ENCODE measurements at places on chromosomes 5 and 9. TPM values are rescaled to one million over a fixed set of nuclear protein-coding genes. Genes with fewer than 3 reads are reported as not detected.

DNA sequence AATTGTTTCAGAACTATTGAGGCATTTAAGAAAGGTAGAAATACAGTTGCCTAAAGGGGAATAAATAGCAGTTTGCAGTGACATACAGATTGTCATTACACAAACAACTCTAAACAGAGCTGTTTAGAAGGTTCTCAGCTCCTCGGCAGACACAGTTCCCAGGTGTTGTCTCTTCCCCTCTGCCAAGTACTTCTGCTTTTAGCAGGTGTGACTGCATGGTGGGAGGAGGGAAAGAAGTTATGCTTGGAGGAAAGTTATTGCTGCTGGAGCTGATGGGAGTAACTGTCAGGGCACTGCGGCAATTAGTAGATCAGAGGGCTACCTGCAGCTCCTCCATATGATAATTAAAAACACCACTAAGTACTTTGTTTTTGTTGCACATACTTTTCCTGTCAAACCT is 14.5 kb downstream of the EDIL3 start:
- no peak for DNase-seq

- DNase-seq: no peak
Measured at GRCh38 chr5:55699041-55699688, 13.0 kb downstream of the SLC38A9 start.

DNA sequence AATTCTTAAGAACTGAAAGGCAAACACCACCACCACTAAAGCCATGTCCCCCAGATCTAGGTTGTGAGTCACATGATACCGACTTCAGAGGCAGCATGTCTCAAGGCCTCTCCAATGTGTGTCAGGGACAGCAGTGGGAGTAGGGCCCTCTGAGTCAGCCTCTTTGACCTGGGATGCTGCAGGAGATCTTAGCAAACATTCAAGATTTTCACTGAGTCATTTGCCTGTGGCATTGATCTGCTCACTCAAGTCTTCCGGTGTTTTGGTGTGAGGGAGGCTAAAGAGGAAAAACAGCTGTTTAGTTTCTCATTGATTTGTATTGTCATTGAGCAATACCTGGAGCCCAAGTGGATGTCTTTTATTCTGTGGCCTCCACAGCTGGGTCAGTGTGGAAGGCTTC is 36.1 kb downstream of the TMC1 start:
- no peak for DNase-seq

DNA sequence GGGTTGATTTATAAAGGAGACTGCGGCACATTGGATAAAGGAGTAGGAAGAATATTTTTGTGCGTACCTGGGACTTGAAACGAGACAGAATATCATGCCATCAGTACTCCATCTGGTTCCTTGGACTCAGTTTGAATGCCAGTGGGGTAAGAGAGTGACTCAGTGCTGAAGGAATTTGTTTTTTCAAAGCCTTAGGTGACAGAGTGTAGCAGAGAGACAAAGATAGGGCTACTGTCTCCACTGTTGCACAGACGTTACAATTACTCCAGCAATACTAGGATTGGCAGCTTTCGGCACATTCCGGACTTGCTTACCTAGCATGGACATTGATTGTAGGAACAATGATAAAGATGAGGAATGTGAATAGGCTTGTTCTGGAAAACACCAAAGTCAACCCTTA is 250.7 kb downstream of the KCTD16 start:
- DNase-seq: no peak

Gene GBGT1
- 6.2 TPM for total RNA-seq

DNA sequence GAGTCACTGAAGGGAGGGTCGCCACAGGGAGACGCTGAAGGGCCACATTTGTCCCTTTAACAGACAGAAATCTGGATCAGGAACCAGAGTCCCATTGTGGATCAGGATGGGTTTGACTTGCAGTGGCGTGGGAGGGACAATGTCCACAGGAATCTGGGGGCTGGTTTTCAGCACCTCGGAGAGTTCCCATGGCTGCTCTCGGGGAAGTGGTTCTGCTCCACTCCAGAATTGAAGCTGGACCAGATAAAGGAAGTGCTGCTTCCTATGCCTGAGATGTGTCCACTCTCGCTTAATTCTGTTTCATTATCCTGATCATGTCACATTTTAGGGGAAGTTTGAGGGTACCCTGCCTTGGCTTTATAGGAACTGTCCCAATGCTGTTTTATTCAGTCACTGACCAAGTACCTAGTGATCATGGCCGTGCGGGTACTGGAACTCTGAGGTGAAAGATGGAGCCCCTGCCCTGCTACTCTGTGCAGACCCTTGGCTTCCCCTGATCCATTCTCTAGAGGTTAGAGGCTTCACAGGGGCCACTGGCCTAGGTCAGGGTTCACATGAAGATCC is 28.7 kb downstream of the ENHO start:
- DNase-seq: peak; percentile 59

Gene NDUFS6
- 128 TPM for total RNA-seq

- no peak for DNase-seq
Measured at GRCh38 chr9:131198041-131198715, 72.8 kb downstream of the NUP214 start.

DNA sequence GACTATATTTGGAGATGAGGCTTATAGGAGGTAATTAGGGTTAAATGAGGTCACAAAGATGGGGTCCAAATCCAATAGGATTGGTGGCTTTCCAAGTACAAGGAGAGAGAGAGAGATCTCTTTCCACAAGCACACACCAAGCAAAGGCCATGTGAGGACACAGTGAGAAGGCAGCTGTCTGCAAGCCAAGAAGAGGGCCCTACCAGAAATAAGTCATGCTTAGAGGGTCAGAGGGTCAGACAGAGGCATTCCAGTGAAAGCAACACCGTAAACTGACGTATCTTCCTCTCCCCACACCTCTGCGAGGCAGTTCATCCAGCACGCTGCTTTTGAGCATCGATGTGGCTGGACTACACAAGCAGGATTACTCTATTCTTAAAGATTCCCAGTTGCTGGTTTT is 87.9 kb downstream of the SLC1A3 start:
- no peak for DNase-seq

Gene SUSD1
- 6.8 TPM for total RNA-seq

Gene MAP1B
- 67.1 TPM for total RNA-seq

DNA sequence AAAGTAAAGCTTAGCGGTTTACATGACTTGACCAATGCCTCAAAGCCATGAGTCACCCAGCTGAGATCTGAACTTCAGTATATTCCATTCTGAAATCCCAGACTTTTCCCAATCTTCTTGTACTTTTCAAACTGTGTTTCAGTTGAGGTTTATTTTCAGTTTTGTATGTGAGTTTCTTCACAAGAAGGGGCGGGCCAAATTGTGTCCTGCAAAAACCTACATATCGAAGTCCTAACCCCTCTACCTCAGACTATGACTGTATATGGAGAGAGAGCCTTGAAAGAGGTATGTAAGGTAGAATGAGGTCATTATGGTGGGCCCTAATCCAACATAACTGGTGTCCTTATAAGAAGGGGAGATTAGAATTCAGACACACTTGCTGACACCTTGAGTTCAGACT is 666 bp upstream of the TLR4 start:
- no peak for DNase-seq

GRCh38 chr9:72817413-72817812 is 135.4 kb downstream of the ALDH1A1 start:
- DNase-seq: no peak

DNA sequence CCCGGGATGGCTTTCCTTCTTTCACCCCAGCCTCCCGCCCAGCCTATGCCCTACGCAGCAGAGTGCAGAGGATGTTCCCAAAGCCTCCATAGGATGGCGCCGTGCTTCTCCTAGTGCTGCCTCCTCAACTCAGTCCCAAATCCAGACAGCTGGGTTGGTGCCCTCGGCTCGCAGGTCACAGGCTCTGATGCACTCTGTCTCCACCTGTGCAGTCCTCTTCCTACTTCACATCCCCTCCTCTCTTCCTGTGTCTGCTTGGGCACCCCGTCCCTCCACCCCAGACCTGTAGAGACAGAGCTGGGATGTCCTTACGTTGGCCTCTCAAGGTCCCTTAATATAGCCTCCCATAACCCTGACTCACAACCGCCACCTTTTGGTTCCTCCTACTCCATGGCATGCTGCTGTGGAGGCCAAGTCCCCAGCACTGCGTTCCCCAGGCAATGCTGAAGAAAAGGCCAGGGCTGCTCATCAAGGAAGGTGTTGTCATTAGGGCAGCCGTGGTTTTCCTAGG is 314.4 kb downstream of the GADD45G start:
- peak; percentile 55 for DNase-seq

- peak; percentile 76 for DNase-seq
Measured at GRCh38 chr5:116442095-116442534, 132.5 kb downstream of the SEMA6A start.

DNA sequence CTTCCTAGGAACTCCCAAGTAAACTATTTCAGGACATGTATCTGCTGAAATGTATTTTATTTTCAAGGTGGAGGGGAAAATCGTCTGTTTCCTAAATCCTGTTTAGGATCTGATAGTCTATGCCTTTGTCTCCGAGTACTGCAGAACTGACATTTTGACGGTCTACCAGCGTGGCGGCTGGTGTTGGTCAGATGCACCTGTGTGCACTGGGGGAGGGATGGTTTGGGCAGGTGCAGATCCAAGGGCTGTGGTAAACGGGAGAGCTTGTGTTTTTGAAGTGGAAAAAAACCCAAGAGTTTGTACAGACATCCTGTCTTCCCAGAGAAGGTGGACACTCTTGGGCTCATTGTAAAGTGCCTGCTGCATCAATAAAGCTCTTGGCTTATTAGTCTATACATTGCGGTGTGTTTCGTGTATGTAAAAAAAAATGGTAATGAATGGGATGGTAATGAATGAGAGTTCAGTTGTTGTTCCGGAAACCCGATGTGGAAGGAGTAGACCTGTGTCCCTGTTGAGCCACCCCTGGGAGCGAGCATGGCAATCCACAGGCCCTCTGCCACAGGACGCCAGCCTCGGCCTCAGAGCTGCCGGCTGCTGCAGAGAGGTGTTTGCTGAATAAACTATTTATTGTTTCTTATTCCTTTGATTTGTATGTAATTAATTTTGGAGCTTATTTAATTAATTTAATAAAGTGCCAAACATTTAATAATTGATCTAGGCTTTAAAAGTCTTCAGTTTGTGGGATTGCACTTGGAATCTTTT is 15.3 kb downstream of the ARPC5L start:
- no peak for DNase-seq

DNA sequence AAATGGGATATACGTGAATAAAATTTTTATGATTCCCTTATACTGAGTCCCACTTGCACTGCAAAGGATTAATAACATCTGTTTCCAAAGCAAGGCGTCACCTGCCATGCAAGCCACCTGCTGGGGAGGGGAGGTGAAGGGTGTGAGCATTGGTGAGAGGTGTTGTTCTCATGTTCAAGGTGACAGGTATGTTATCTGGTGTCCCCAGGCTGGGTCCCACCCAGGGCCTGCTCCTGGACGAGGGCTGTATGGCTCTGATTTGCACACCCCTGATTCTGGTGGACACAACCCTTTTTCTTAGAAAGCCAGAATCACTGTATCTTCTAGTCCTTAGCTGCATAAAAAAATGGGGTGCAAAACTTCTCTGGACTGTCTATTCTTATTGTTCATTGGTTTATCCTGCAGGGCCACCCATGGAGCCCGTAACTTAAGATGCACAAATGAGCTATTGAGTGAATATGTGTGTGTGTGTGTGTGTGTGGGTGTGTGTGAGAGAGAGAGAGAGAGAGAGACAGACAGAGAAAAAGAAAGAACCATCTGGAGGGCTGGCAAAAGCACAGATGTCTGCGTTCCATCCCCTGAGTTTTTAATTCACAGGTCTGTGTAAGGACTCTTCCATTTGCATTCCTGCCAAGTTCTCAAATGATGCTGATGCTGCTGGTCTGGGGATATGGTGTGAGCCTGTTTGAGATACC is 53.7 kb downstream of the SYK start:
- no peak for DNase-seq

- no peak for DNase-seq
Measured at GRCh38 chr5:33595303-33595702, 154.5 kb downstream of the TARS1 start.

Gene TJP2
- total RNA-seq: 123 TPM

Gene SH3RF2
- 350 TPM for total RNA-seq

Gene CD180
- total RNA-seq: 0.64 TPM

Gene NMUR2
- 0.20 TPM for total RNA-seq

Gene ACER2
- 3.4 TPM for total RNA-seq

- no peak for DNase-seq
Measured at GRCh38 chr9:36315283-36315682, 57.0 kb upstream of the GNE start.

DNA sequence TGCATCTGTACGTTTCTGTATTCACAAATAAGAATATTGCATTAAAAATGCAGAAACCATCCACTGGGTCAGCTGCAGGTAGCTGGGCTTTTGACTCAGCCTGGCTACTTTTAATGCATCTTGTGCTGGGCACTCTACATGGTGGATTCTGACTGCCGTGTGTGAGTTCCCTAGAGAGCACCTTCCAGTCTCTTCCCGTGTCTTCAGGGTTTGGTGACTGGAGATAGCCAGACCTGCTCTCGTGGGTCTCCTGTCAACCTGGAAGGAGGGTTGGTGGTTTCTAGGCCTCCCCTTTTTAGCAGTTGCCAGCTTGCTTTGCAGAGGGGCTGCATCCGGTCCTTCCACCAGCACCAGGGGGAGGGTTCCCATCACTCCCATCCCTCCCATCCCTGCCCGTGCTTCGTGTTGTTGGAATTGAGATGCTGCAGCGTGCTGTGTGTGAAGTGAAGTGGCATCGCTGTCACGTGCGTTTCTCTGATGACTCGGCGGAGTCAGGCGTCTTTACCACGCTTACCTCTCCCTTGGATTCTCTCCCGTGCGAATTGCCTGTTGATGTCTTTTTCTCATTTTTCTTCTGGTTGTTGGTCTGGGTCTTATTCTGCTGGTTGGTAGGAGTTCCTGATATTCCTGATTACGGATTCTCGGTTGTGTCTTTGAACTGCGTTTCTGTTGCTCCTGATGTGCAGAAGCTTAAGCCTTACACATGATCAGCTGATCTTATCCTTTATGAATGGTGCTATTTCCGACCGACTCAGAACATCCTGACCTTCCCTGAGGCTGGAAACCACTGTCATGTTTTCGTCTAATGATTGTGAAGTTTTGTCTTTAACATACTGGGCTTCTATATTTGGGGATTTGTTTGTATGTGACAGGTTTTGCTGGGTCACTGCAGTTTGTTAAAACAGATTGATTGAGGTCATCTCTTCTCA is 16.9 kb downstream of the FBXW5 start:
- no peak for DNase-seq

DNA sequence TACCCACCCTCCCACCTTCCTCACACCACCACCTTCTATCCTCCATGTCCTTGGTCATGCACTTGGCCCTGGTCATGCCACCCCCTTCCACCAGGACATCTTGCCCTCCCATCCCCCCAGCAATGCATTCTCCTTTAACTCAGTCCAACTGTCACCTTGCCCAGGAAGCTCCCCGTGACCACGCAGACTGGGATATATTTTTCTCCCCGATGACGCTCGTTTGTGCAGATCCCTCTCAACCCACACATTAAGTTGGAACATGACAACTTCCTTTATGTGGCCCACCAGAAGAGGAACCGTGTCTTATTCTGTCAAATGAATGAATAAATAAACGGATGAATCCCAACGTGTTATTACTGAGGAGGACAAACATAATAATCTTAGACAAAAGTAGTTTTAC is 82.8 kb upstream of the TAS2R1 start:
- DNase-seq: no peak

DNA sequence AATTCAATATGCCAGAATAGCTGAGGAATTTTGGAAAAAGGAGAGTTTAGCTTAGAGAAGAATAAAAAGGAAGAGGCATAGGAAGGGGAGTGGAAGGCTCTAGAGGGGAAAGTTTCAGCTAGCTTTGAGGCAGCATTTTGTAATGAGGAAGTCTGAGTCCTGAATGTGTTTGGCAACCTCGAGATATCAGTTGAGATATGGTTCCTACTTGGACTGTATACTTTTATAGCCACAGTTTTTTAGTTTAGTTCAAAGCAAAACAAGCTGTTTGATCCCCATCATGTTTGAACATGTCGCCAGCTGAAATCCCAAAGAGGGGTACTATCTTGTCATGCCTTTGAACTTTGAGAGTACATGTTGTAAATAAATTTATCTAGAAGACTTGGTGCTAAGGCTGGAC is 559.0 kb upstream of the FTMT start:
- no peak for DNase-seq
